Urothelium cell line (cell line): ENCODE measurements at places on chromosomes 11 and 22.

DNA sequence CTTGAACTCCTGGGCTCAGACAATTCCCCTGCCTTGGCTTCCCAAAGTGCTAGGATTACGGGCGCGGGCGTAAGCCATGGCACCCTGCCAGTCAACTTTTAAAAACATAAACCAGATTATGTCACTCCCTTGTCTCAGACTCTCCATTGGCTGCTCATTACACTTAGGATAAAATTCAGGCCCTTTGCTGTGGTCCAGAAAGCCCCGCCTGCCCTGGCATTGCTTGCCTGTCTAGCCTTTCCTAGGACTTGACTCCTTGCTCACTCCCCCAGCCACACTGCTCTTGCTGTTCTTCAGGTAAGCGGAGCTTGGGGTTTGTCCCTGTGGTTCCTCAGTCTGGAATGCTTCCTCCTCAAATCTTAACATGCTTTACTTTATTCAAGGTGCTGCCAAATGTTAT is 30.5 kb downstream of the DIXDC1 start:
- no peak for DNase-seq

DNA sequence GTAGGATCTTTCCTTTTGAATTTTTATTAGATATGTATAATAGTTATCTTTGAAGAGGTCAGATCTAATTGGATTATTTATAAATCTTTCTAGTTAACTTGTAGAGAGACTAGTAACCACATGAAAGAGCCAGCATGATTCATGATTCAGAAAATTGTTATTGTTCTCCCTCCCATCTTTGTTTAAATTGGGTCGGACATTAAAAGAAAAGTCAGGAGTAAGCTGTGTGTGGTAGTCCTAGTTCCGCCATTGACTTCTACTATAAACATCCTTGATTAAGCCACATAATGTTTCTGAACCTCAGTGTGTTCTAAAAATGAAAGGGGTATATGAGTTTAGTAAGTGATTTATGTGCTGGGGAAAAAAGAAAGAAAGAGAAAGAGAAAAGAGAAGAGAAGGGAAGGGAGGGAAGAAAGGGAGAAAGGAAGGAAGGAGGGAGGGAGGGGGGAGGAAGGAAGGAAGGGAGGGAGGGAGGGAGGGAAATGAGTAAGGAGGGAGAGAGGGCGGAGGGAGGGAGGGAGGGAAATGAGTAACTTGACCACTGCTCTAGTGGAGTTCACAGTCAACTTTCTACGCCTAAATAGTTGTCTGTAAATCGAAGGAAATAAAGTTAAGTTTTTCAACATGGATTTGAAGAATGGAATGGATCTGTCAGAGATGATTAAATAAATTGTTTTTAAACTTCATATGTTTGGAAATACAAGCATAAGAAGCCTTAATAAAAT is 32.9 kb downstream of the SIK2 start:
- peak; percentile 41 for DNase-seq

- no peak for DNase-seq
These were observed 38.7 kb upstream of the CRTAM start for GRCh38 chr11:122799406-122800105.

GRCh38 chr11:16794047-16794818 is 55.8 kb downstream of the C11orf58 start:
- DNase-seq = no peak

GRCh38 chr22:46353483-46354105 is 18.1 kb downstream of the TRMU start:
- DNase-seq = no peak

- DNase-seq = peak; percentile 76
These were observed 5.5 kb downstream of the FOLR3 start for GRCh38 chr11:72141066-72141465.

- no peak for DNase-seq
These were observed 34.4 kb upstream of the SMTN start for GRCh38 chr22:31046539-31047226.

DNA sequence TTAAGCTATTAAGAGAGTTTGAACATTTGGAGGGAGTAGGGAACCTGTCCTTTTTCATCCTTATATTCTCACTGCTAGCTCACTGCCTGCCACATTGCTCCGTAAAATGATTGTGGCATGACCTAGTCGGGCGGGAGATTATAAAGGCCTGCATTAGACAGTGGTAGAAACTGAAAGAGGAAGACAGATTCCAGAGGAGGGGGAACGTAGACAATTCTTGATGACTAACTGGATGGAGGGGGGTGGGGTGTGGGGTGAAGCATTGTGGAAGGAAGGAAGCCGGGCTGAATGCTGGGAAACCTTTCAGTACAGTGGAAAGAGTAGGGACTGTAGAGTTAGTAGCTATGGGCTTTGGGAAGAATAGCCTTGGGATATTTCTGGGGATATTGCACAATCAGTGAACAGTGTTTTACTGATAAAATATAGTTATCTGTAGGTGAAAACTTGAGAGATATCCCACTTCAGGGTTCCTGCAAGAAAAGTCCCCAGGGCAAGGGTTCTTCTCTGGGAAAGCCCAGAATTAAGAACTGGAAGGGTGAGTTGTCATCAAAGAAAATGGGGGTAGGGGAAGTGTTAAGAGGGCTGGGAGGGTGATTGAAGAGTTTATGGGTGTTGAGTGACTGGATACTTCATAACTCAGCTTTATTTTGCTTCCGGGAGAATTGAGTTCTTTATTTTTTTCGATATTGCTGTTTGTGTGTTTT is 2.1 kb downstream of the MED15 start:
- DNase-seq = peak; percentile 91

DNA sequence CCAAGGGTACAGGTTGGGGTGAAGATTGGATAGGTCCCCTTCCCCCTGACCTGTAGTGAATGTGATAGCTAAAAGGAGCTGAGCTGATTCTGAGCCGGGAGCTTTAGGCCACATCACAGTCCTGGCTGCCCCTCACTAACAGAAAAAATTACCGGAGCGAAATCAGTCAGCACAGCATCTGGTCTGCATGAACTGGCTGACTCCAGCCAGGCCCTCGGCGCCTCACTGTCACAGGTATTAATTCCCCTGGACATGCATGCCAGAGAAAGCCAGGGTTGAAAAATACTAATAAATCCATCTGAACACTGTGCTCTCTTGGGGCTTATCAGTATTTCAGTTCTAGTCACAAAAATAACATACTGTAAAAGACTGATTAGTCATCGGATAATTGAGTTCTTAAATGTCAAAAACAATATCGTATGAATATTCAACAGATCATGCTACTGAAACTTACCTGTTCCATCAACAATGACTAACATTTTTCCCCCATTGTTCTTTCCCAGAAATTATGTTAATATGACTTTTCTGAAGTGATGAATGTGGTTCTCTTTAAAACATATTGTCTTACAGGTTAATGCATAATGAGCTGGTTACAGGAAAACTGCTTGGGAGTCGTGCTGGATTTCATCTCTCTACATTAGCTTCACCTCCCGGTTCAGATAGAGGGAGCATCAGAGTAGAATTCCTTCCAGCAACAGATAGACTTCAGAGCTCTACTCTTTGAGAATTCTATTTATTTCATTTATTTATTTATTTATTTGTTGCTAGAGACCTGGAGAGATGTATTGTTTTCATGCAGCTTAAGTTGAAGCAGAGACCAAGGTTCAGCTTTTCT is 387.7 kb downstream of the NXPE2 start:
- no peak for DNase-seq

DNA sequence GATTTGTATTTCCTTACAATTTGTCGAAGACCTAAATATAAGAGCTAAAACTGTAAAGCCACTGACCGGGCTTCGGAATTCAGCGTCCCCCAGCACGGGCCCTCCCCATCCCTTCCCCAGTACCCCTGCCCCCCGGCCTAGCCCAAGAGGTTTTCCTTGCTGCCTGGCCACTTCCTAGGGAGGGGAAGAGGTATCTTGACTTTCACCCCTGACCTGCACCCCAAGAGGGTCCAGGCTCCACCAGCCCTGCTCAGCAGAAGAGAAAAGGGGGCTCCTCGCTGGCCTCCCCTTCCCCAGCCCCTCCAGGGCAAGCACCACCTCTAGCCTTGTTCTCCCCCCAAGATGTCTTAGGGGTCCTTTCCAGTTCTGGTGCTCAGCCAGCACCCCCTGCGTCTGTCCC is 26.1 kb upstream of the CARS1 start:
- DNase-seq = no peak

DNA sequence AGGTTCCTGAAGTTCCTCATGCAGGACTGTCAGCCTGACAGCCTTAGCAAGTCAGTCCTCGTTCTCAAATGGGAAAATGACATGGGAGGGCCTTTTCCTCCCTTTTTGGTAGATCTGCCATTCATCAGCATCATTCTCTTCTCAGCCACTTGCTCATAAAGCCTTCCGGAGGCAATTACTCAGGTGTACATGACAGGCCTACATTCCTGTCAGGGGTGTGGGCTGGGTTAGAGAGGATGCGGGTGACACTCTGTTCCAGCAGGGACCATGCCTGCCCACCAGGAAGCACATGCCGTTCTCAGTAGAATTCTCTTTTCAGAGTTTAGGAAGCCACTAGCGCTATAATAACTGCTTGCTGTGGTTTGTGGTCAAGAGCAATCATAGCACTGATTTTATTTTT is 24.2 kb upstream of the ANKK1 start:
- DNase-seq = no peak

GRCh38 chr22:37681001-37681424 is 5.1 kb upstream of the NOL12 start:
- no peak for DNase-seq

GRCh38 chr11:19931141-19931770 is 218.6 kb downstream of the NAV2 start:
- no peak for DNase-seq

DNA sequence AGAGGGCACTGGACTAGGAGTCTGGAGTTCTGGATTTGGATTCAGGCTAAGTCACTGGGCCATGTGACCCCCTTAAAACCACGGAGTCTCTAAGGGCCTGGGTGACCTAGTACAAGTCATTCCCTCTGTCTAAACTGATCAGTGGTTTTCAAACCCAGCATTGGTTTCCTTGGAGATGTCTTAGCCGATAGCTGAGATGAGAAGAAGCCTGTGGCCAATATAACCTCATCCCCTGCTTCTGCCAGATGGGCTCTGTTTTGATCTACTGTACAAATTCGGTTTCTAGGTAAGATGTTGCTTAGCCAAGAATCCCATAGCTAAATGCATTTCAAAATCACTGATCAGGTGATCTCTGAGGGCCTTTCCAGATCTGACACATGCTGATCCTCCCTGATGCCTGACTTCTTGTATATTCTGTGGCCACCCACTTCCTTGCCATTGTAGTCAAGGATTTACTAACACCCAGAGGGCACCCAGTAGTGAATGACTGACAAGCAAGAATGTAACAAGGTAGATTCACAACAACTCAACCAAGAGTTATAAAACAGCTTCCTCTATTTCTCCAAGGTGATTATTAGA is 53.1 kb downstream of the GALNT18 start:
- no peak for DNase-seq
